ENCODE measurements at places on chromosomes 13 and 19. TPM values are rescaled to one million over a fixed set of nuclear protein-coding genes. Genes with fewer than 3 reads are reported as not detected.

The MAST1 gene
- total RNA-seq: not detected

The SIGLEC12 gene
- 0.70 TPM for total RNA-seq

The ADGRE2 gene
- 4.6 TPM for total RNA-seq

The USHBP1 gene
- not detected for total RNA-seq

DNA sequence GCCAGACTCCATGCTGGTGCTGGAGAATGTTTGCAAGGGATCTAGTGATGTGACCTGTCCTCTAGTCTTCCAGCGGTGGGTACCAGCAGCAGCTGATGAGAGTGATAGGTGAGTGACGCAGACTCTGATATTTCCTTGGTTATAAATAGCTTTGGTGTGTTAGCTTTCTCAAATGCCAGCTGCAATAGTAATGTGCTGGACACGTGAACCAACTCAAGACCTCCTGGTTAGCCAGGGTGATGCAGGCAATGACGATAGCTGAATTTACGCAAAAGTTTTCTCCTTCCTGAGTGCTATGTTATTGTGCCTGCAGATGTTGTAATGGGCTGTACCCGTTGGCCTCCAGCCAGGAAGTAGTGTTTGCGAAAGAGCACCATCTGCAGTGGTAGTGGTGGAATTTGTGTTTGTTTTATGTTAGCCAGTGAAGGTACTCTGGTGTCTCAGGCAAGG lies 129.5 kb downstream of the CYSLTR2 start:
- DNase-seq: no peak

GRCh38 chr13:112069061-112069844 lies 2.3 kb downstream of the SOX1 start:
- DNase-seq: no peak

DNA sequence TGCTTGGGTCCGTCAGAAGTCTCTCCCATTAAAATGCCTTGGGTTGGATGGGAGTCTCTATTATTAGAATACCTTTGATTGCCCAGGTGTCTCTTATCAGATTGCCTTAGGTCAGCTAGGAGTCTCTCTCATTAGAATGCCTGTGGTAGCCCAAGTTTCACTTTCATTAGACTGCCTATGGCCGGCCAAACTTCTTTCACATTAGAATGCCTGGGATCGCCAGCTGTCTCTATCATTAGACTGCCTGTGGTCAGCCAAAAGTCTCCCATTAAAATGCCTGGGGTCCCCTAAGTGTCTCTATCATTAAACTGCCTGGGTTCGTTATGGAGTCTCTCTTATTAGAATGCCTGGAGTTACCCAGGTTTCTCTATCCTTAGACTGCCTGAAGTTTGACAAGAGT lies 1476.7 kb downstream of the UQCRFS1 start:
- DNase-seq: no peak

GRCh38 chr19:51808333-51808986 lies 13.5 kb downstream of the FPR3 start:
- DNase-seq: no peak

DNA sequence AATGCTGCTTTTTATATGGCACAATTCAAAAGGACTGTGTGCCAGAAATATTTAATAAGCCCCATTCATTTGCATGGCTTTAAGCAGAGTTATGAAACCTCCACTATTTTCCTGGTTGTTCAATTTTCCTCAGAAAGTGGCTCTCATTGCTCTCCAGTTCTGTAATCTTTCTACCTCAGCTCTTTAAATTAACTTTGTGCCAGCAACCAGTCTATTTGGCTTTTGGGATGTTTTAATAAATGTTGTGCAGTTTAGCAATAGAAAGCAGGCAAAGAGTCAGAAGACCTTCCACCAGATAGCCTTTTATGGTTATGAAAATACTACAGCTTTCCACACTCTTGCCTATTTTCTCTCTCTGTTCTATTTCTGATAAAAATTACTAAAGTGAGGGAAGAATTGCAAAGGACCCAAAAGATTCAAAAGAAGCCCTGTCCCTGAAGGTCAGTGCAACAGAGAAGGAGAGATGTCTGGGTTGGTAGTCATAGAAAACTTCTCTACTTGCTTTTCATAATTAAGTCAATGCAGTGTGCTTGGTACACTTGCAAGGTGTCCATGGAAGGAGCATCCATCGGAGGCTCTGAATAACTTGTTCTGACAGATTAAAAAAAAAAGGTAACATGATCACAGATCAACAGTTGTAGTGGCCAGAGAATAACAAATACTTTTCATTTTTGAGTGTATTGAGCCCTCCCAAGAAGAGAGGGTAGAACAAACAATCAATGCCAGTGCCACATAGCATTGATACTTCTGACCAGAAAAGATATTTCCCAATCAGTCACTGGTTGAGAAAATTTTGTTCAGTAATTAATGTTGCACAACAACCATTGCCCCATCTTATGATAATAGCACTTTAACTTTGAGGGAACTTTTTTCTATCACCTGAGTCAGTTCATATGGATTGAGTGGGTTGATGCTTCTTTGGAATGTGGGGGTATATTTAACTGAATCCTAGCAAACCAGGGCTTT lies 48.4 kb upstream of the SPRY2 start:
- no peak for DNase-seq

DNA sequence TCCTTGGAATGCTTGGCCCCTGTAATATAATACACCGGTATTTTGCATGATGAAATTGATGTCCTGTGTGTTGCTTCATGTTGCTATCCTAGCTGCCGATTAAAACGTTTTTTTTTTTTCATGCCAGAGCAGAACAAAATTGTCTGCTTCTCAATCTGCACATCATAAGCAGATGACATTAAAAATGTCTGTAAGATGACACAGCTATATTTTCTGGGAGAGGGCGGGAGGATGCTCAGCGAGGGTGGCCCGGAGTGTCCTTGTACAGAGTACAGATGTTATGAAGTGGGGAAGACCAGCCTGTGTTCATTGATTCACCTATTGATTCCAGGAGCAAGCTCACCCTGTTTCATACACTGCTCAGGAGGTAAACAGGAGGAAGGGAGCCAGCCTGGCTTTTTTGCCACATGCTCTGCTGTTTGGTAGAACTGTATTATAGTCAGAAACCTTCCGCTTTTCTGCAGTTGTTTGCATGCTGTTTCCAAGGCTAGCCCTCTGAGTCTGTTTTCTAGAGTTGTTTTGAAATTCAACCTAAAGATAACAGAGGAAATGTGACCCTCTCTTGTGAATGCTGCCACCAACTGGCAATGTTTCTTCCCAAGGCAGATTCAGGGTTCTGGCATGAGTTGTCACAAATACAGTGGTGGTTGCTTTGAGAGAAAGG lies 4.7 kb upstream of the IRS2 start:
- no peak for DNase-seq

GRCh38 chr13:39941911-39942551 lies 286.6 kb downstream of the COG6 start:
- DNase-seq: no peak

DNA sequence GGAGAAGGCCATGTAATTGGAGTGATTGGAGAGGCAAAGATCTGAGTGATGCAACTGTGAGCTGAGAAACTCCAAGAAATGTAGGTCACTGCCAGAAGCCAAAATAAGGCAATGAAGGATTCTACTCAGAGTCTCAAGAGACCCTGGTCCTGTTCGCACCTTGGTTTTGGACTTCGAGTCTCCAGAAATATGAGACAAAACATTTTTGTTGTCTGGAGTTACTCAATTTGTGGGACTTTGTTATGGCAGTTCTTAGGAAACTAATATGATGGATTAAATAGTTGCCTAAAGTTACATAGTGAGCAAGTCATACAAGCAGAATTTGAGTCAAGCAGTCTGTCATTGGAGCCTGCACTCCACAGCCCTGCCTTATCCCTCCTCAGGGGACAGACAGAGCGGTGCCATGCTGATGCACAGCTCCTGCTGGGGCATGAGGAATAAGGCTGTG lies 104.2 kb downstream of the ITGBL1 start:
- no peak for DNase-seq

- DNase-seq: no peak
Observed at GRCh38 chr19:10450853-10451609, 30.7 kb downstream of the PDE4A start.

DNA sequence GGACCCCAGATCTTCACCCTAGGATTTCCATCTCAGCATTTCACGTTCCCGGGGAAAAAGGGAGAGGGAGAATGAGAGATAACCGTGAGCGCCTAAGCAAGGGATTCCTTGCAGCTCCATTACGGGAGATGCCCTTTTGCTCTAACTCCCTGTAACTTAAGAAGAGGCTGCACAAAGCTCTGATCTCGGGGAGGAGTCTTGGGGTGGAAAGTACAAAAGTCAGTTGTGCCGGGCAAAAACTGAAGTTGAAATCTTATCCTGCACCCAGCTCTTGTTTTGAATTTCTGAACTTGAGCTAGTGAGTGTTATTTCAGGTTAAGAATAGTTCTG lies 256.4 kb upstream of the SOX21 start:
- DNase-seq: no peak

- DNase-seq: no peak
Observed at GRCh38 chr13:97079726-97080125, 85.5 kb upstream of the OXGR1 start.

All from natural killer cell treated with Interleukin-12 subunit alpha and Interleukin-12 subunit beta and Interleukin-15 and Interleukin-18, amount 100 ng/mL, for 72 hours (primary cell).